ENCODE measurements at places on chromosomes 12 and 14. TPM values are rescaled to one million over a fixed set of nuclear protein-coding genes. Genes with fewer than 3 reads are reported as not detected.

- no peaks in the 10 kb centered on the region for H3K36me3 ChIP-seq
- no peak overlapping the region for H3K4me3 ChIP-seq
- no peak overlapping the region for H3K27ac ChIP-seq
- DNase-seq, result no peak
Measured at GRCh38 chr14:26304056-26304455, 293.8 kb downstream of the NOVA1 start.

GRCh38 chr12:63981343-63981742, 136.8 kb downstream of the SRGAP1 start:
- peaks cover 5% of the 10 kb centered on the region for H3K4me1 ChIP-seq
- H3K4me3 ChIP-seq, result no peak overlapping the region
- no peaks in the 10 kb centered on the region for H3K27me3 ChIP-seq
- H3K27ac ChIP-seq, result no peak overlapping the region

Gene KRT73
- not detected for total RNA-seq

Gene C12orf60
- not detected for total RNA-seq

- no peaks in the 10 kb centered on the region for H3K36me3 ChIP-seq
- H3K4me1 ChIP-seq, result no peaks in the 10 kb centered on the region
- H3K4me3 ChIP-seq, result no peak overlapping the region
- no peak for DNase-seq
- no peak overlapping the region for H3K27ac ChIP-seq
Measured at GRCh38 chr12:113666223-113666622, 194.6 kb upstream of the LHX5 start.
